Stimulated activated CD4-positive, alpha-beta T cell treated with anti-CD3 and anti-CD28 coated beads, Interleukin-15, amount 100 ng/mL, for 48 hours (primary cell): ENCODE measurements at places on chromosomes 1 and 21.

GRCh38 chr1:39800471-39800835 lies 11.8 kb upstream of the BMP8B start:
- DNase-seq: no peak

DNA sequence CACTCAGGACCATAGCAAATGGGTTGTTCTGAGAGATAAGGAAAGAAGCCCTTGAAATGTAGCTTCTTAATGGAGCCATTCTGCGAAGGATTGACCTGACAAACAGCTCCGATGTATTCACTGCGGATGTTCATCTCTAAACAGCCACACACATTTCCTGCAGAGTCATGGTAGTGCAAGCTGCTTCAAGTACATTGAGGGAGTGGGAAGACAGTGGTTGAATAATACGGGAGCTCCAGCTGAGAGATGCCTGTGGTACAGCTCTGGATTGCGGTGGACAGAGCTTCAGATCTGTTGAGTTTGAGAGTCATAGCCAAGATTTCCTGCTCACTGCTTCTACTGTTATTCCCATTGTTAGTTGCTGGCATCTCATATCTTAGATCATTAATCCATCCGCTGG lies 86.6 kb downstream of the ZBTB18 start:
- DNase-seq: no peak

DNA sequence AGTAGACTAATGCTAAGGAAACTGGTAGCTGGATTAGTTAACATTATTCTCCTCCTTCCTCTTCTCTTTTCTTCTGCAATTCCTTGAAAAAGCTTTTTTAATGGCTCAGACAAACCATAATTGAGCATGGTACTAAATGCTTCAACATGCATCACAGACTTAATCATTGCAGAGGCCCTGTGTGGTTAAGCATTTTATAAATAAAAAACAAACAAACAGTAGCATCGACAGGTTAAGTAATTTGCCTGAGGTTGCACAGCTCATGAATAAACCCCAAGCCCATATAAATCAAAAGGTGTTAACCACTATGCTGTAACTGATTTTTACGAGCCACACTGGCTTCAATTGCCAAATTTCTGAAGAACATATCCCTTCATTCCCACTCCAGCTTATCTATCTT lies 462.1 kb downstream of the LMO4 start:
- DNase-seq: no peak

- DNase-seq: no peak
Observed at GRCh38 chr1:185767508-185768120, 33.4 kb downstream of the HMCN1 start.

DNA sequence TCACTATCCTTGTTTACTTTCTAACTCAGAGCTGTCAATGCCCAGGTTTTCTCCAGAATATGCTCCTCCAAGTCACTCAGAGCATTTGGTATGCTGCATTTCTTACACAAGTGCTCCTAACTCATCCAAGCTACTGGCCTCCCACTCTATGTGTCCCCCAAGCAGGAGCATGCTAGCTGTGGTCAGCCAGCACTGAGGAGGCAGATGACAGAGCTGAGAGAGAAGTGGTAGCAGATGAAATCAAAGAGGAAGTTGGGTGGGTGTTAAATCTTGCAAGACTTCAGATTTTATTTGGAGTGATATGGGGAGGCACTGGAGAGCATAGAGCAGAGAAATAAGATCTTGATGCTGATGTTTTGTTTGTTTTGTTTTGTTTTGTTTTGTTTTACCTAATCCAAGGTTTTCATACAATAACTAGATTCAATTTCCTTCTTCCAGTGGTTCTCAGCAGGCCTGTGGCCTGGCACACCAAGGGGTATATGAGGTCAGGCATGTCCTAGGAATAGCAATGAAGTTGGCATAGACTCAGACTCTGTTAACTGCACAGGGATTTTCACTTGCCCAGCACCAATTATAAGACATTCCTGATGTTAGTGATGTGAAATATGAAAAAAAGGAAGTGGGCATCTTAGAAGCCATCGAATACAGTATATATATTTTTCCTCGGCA lies 3.1 kb upstream of the PGBD5 start:
- DNase-seq: no peak

DNA sequence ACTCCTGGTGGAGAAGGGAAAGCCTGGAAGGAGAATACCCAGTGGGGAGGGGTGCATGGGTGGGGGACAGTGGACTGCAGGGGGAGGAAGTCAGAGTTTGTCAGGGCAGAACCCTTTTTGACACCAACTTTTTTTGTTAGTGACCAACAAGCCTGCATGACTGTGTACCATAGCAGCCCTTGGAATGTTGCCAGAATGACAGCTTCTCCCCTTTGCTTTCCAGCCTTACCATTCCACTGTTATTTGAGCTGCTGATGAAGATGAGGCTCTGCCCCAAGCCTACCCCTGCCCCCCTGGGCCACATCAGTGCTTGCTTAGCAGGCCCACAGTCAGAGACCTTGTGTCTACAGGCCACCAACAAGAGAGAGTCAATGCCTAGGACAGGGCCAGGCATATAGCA lies 341.2 kb downstream of the HHAT start:
- no peak for DNase-seq

GRCh38 chr1:203671047-203671446 lies 44.4 kb downstream of the ATP2B4 start:
- no peak for DNase-seq

DNA sequence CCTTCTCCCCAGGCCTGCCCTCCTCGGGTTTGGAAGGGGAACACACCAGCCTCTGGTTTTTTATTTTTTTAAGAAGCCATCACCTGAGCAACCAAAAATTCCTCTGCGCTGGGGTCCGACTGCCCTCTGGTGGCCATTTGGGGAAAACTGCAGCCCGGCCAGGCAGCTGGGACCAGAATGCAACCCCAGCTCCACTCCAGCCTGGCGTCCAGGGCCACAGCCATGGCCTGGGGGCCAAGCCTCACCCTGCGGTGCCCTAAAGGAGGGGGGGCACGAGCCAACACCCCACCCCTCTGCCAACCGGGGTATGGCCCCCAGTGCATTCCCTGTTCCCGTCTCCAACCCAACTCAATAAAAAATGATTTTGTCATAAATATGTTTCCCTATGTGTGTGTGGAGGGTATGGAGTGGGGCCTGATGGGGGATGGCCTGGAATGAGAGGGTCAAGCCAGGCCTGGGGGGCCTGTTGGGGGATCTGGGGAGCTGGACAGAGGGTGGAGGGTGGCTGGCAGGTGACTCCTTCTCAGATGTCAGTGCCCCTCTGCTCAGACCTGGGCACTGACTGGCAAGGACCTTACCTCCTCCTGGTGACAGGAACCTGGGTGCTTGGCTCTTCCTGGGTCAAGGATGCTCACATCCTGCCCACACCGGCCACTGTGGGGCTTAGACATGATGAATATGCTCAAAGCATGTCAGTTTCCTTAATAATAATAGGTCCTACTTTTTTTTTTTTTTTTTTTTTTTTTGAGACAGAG lies 3.2 kb downstream of the GPR3 start:
- DNase-seq: peak; percentile 61

GRCh38 chr1:224235813-224236493 lies 52.9 kb downstream of the DEGS1 start:
- DNase-seq: no peak

GRCh38 chr1:150066838-150067183 lies 765 bp upstream of the VPS45 start:
- peak; percentile 17 for DNase-seq

- DNase-seq: no peak
Observed at GRCh38 chr1:10541286-10541685, 66.5 kb downstream of the PEX14 start.

DNA sequence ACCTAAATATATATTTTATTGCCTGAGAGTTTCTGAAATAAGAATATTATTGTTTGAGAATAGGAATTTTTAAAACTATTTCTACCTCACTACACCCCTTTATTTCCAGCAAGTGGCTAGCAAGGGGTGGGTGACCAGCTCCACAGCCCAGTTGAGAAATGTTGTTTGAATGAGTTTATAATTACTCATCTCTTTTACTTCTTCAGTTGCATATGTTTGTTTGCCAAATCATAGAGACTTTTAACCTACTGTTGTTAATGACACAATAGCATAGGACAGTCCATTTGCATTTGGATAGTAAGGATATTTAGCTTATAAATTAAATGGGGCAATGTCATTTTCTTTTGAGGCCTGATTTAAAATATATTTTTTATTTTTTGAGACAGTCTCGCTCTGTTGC lies 127.8 kb downstream of the NRDC start:
- DNase-seq: no peak

DNA sequence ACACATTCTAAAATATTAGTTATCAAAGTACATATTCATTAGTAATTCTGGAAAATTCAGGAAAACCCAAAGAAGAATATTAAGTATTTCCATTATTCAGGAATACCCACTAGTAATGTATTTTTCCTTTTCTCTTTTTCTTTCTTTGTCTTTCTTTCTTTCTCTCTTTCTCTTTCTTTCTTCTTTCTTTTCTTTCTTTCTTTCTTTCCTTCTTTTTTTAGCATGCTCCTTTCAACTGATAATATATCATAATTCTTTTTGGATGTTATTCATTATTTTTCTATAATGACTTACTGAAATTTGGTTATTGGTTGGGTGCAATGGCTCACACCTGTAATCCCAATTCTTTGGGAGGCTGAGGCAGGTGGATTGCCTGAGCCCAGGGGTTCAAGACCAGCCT lies 175.6 kb upstream of the RAB4A start:
- no peak for DNase-seq

DNA sequence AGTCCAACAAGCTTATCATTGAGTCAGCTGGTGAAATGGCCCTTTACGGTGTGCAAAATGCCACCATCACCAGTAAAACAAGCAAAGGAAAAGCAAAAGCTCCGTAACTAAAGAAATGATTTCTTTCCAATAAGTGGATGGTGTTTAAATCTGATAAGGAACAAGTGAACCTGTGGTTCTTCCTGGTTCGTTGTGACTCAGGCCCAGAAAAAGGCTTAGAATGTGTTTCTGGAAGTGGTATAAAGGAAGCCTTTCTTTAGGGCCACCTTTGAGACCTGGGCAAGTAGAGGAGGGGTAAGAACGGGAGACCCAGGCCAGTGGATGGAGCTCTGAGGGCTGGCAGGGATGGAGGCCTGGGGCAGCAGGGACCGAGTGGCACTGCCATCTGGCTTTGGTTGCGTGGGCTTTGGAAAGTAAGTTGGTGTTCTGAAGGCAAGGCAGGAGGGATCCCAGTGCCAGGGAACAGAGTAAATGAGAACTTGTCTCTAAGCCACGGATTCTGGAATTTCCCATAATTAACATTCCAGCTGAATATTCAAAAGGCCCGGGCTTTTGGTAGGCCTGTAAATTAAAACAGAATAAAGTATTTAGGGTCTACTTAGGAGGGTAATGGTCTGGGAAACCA lies 87.9 kb upstream of the LMO4 start:
- DNase-seq: no peak

DNA sequence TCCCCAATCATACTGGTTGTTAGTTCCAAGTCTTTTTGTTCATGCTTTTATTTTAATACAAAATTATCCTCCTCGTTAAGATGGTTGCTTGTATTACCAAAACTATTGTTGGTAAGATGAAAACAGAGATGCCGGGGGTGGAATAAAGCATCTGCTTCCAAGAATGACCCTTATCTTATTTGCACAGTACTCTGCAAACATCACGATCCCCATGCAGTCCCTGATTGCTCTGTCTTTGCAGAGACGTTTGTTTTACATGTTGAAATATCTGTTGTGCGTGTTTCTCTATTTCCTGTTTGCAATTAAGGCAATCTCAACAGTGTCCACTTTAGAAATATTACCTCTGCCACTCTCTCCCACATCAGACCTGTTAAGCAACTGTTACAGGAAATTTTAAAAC lies 141.3 kb upstream of the NCAM2 start:
- DNase-seq: no peak

GRCh38 chr1:239218301-239218700 lies 168.1 kb upstream of the CHRM3 start:
- DNase-seq: no peak

- no peak for DNase-seq
Observed at GRCh38 chr1:94602316-94602715, 60.8 kb upstream of the F3 start.

DNA sequence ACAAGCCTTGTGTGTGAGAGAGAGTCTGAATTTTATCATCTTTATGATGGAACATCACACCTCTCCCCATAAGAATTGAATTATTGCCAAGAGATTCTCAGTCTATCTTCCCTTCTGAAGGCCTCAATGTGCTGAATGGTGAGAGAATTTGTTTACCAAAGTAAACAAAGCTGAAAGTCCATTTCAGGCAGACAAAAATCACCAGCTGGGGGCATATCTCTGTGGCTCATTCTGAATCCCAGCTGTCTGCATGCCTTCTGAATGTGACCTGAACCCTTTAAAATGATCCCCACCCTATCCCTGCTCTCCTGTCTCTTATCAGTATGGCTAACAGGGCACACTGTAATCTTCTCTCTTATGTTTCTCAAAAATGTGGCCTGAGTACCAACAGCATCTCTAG lies 99.1 kb upstream of the CAMK1G start:
- DNase-seq: no peak

- no peak for DNase-seq
Observed at GRCh38 chr1:234169161-234169849, 204.0 kb upstream of the COA6 start.

DNA sequence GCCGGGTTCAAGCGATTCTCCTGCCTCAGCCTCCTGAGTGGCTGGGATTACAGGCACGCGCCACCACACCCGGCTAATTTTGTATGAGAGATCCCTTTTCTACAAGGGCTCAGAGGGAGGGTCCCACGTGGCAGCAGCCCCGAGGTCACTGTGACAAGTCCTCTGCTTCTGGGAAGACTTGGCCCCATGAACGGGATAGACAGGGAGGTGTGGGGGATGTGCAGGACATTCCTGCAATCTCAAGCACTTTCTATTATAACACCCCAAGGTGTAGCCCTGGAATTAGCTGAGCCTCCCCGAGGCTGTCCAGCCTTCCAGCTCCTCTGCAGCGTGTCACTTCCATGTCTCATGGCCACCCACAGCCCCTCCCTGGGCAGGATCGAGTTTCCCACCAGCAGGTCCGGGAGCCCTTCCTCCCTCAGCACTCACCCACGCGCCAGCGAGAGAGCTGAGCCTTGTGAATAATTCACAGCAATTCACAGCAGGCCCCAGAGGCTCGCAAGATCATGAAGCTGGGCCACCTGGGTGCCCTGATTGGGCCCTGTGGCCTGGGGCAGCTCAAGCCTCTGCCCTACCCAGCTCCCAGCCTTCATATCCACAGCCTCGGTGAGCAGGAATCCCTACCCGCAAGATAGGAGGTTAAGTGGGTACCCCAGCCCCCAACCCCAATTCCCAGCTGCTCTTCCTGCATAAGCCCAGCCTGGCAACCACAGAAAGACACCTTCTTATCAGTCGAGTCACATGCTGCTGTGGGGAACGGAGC lies 22.8 kb upstream of the RNU1-4 start:
- no peak for DNase-seq

DNA sequence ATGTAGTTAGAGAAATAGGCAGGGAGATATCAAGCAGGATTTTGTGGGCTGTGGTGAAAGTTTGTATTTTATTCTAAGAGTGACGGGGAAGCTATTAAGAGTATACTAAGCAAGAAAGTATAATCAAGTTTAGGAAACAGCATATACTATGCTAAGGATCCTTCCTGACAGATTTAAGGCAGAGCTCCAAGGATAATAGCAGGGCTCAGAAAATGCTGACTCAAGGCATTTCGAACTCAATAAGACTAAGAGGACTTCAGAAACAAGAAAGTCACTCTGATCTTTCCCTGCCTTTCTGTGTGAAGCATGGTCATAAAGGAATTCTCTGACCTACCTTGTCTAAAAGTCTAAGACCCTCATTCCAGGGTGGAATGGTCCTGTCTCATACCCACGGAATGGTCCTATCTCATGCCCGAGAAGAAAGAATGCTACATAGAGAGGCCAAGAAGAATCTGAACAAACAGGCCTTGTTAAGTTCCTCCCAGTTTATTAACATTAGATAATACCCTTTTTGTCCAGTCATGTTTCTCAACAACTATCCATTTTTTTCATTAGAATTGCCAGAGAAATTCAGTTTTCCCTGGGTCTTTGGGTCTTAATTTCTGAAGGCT lies 59.1 kb downstream of the HFM1 start:
- no peak for DNase-seq
